ENCODE measurements at places on chromosomes 4 and X.
A peak's percentile ranks its signal among the peaks of the same experiment; 100 is the strongest.

DNA sequence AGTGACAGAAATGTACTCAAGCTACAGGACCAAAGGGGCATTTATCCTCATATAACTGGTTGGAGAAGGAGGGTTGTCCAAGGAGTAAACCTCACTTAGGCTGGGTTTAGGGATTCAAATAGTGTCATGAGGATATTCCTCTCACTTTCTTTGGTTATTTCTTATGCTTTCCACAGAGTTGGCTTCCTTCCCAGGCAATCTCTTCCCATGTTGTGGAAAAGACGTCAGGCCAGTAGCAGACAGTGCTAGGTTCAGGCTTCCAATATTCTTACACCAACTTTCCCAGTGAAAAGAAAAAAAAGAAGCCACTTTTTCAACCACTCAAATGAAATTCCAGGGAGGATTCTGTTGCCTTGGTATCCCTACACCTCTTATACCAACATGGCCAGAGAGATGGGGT is 653.0 kb downstream of the C4orf33 start:
- no peak for DNase-seq

GRCh38 chr4:3013839-3014350 is 50.5 kb downstream of the GRK4 start:
- no peak for DNase-seq

GRCh38 chrX:119622356-119623232 is 16.4 kb upstream of the NKRF start:
- DNase-seq, result peak; percentile 47

- DNase-seq, result no peak
Measured at GRCh38 chr4:80878218-80878617, 152.3 kb upstream of the BMP3 start.

GRCh38 chr4:169040559-169041261 is 30.7 kb upstream of the CBR4 start:
- DNase-seq, result no peak

DNA sequence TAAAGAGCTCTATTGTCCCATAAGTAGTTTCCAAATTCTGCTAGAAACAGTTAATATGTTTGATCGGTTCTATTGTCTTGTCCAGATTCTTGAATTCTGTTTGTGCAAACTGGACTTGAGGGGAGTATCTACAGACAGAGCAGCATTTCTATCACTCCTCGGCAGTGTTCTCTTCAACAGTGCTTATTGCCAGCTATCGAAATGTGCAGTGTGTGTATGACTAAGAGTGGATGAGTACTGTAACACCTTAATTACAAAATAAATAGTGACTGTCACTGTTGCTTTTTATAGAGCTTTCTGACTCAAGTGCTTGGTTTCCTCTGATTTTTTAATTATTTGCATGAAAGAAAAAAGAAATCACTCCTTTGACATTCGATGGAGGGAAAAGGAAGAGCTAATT is 274.6 kb downstream of the RPA4 start:
- DNase-seq, result no peak

DNA sequence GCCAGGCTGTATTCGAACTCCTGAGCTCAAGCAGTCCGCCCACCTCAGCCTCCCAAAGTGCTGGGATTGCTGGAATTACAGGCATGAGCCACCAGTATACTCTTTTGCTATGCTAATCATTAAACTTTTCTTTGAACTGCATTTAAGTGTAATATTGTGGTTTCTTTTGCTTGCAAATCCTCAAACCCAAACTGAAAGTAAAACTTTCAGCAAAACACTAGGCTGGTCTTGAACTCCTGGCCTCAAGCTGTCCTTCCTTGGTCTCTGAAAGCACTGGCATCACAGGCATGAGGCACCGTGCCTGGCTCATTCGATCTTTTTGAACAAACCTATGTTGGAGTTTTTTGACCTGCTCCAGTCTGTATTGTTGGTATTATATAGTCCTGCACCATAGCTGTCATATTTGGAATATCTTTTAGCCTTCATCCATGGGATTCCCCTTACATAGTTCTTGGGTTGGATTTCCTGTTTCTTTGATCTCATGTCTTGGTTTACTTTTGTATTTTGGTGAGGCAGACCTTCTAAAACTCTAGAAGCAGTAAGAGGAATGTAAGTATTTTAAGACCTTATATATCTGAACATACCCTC is 34.1 kb downstream of the MOB1B start:
- DNase-seq, result no peak

DNA sequence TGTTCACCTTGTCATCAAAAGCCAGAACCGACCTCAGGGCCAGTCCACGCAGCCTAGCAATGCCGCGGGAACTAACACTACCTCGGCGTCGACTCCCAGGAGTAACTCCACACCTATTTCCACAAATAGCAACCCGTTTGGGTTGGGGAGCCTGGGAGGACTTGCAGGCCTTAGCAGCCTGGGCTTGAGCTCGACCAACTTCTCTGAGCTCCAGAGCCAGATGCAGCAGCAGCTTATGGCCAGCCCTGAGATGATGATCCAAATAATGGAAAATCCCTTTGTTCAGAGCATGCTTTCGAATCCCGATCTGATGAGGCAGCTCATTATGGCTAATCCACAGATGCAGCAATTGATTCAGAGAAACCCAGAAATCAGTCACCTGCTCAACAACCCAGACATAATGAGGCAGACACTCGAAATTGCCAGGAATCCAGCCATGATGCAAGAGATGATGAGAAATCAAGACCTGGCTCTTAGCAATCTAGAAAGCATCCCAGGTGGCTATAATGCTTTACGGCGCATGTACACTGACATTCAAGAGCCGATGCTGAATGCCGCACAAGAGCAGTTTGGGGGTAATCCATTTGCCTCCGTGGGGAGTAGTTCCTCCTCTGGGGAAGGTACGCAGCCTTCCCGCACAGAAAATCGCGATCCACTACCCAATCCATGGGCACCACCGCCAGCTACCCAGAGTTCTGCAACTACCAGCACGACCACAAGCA is 898 bp downstream of the UBQLN2 start:
- DNase-seq, result peak; percentile 42

DNA sequence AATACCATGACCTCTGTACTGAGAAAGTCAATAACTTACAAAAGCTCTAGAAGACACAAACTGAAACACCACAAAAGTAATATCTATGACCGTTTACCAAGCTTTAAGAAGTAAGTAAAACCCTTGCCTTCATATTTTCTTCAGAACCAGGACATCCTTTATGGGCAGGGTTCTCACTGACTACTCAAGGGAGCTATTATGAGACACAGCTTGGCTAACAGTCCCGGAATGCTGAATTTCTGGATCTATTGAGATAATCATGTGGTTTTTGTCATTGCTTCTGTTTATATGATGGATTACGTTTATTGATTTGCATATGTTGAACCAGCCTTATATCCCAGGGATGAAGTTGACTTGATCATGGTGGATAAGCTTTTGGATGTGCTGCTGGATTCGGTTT is 19.9 kb upstream of the CDS1 start:
- DNase-seq, result no peak

Data from left hindlimb (tissue), 1 donor.